Lower lobe of right lung (tissue), 2 donors: ENCODE measurements at places on chromosomes 12 and 14. TPM values are rescaled to one million over a fixed set of nuclear protein-coding genes. Genes with fewer than 3 reads are reported as not detected.

GRCh38 chr12:95611676-95612309, 60.5 kb upstream of the USP44 start:
- no peak for DNase-seq

- DNase-seq: no peak
Measured at GRCh38 chr12:10361084-10361483, 28.8 kb downstream of the KLRK1 start.

GRCh38 chr12:93059925-93060665, 131.0 kb upstream of the EEA1 start:
- no peak for DNase-seq

GRCh38 chr12:11324426-11324825, 14.2 kb upstream of the PRB4 start:
- no peak for DNase-seq

- DNase-seq: no peak
Measured at GRCh38 chr12:38713294-38713693, 192.1 kb downstream of the CPNE8 start.

DNA sequence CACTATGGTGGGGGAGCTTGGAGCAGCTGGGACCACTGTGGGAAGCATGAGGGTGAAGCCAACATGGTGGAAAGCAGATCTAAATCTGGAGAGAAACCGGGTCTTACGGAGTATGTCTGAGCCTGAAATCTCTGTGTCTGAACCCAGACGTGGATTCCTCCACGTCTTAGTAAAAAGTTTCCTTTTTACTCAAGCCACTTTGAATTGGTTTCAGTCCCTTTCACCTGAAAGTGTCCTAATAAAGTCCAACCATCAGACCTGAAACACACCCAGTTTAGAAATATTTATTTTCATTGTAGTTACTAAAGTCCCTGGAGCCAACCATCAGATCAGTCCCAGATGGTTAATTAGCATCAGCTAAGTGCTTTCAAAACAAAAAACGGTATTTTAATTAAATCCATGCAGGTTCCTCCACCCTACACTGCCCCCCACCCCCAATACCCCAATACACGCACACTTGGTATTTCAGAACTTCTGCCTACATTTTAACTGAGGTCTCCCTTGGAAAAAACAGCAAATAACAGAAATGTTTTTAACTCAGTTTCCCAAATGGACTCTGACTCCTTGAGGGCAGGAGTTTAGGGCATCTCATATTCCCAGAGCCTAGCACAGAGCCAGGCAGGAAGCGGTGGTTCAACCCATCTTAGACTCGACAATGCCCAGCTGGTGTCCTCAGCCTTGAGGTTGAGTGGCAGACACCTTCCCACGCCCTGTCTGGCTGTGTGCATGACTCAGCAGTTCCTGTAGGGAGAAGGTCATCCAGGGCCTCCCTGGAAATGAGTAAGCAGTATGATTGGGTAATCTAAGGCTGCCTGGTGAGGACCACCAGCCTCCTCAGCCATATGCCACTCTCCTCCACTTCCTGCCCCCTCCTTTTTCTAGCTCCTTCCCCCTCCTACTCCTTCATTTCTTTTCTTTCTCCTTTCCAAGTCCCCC, 175.8 kb downstream of the TTC8 start:
- peak; percentile 67 for DNase-seq

DNA sequence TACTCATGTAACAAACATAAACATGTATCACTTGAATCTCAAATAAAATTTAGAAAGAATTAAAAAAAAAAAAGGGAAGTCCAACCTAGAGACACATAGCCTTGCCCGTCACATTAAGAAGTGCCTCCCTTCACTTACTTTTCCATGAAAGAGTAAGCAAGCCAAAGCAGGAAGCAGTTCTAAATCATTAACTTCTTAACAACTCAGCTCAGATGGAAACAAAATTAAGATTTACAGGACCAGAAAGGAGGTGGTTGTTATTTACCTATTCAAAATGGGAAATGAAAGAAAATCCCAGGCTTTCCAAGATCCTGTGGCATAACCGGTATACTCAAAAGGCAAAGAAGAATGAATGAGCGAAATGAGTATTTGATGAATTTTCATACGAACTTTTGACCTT, 258.6 kb upstream of the DCN start:
- DNase-seq: no peak

- no peak for DNase-seq
Measured at GRCh38 chr14:87754520-87755223, 238.3 kb downstream of the GALC start.

DNA sequence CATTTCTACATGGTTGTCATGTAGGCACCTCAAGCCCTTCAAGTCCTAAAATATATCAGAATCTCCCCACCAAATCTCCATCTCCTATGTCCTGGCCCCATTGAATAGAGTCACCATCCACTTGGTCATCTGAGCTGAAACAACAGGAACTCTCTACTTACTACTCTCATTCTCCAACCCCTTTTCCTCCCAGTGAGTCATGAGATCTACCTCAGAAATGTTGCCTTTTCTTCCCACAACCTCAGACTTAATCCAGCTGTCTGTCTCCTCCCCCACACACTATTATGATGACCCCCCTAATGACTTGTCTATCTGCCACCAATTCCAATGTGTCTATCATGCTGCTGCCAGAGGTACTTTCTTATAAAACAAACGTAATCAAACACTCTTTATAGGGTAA, 72.3 kb upstream of the TMEM263 start:
- no peak for DNase-seq

DNA sequence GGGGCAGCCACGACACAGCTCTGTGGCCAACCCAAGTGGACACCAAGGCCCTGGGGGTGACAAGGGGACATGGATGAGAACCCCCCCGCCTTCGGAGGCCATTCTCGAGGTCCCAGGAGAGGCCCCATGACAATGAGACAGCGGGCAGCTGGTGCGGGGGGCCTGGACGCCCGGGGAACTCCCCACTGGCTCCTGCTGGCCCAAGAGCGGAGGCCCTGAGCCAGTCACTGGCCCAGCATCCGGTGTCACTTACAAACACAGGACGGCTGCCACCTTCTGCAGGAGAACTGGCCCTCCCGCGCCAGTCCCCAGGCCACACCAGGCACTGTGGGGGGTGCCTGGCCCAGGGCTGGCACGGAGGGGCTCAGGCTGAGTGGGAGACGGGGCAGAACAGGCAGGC, 51.4 kb downstream of the NCOR2 start:
- no peak for DNase-seq

- DNase-seq: no peak
Measured at GRCh38 chr12:51848326-51848727, at the start of gene FIGNL2. FIGNL2 (minus strand) TSS chr12:51848718; CDS start chr12:51822413, 26,305 bp downstream.

Gene COL2A1
- not detected for total RNA-seq

Gene BICDL1
- total RNA-seq: 9.0 TPM

Gene TTC6
- 9.2 TPM for total RNA-seq

Gene WSB2
- 75.1 TPM for total RNA-seq
